ENCODE measurements at places on chromosomes 1 and 21.

- DNase-seq = no peak
Observed at GRCh38 chr21:27419153-27419552, 452.3 kb upstream of the ADAMTS5 start.

DNA sequence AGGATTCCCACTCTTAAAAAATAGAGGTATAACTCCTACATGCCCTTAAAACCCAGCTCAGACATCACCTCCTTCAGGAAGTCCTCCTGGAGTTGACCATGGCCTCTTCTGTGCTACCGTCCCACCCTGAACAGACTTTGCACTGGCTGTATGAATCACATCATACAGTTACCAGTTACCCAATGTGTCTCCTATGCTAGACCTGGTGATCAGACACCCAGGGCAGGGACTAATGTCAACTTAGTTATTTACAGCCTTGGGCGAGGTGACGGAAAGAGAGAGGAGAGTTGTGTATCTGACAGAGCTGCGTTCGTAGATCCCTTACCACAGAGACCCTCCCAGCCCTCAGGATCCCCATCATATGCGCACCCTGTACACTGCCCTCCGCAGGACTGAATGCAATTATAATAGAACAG is 72.7 kb downstream of the SLC66A1 start:
- no peak for DNase-seq

- no peak for DNase-seq
Observed at GRCh38 chr1:24714859-24715520, 30.3 kb upstream of the CLIC4 start.

DNA sequence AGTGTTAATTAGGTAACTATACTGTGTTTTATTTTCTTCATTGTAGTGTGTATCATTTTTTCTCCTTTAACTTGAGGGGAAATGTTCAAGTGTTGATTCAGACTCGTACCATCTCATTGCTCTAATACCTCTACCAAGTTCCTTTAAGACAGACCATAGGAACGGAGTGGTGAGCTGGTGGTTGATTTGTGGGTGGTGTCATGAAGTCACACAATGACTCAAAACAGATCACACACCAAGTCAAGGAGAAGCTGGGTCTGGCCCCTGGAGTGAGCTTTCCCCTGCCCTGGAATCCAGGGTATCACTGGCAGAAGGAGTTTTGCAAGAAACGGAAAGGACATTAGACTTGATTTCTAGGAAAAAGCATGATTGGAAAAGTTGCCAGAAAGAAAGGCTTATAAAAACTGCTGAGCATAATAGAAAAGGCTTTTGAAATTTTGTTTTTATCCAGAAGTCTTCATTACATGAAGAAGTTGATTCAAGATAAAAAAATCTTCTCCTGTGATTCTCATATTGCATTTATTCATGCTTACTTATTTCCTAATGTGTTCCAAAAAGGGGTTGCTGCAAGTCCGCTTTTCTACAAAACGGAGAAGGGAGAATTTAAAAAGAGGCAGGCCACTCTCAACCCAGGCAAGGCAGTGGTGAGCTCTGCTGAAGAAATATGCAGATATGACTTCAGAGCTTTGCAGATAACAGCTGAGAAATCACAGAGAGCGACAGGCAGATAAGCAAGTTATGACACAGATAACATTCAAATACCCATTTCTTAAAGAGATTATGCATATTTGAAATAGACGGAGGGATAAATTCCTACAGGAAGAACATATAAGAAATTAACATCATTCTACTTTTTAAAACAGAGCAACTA is 79.7 kb downstream of the TBX19 start:
- DNase-seq = no peak

GRCh38 chr21:41410767-41411448 is 15.1 kb upstream of the MX1 start:
- no peak for DNase-seq
